WTC11 (cell line): ENCODE measurements at places on chromosomes 12 and 14.

DNA sequence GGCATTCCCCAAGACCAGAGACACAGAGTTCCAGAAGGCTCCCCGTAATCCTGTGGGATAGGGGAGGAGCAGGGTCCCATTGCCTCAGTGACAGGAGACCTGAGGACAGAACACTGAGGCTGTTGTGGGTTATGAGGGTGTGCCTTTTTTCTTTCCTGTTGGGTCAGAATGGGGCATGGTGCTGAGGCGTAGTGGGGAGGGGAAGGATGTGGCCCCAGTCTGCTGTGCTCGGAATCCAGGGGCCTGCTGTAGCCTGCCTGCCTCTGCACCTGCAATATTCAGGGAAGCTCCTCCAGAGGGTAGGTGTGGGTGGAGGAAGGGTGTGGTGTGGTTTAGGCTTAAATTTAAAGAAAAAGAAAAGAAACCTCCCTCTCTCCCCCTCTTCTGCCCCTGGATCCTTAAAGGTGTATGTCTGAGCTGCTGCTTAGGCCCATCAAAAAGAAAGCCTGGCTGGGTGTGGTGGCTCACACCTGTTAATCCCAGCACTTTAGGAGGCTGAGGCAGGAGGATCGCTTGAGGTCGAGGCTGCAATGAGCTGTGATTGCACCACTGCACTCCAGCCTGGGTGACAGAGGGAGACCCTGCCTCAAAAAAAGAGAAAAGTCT, 18.7 kb downstream of the PLEKHG3 start:
- DNase-seq, result no peak

DNA sequence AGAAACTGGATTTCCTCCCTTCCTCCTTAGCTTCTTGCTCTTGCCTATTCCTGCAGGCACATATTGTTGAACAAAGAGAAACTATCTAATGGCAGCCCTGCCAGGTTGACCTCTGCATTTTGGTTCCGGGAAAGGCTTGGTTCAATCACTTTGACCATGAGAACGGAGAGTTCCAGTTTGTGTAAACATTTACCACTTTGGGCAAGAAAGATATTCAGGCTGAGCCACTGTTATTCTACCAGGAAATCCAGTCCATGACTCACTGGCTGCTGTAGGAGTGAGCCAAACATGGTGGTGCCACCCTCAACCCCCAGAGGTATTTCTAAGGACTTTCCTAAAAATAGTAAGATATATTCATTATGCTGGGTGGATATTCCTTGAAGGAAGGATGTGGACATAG, 242.2 kb upstream of the OR4E1 start:
- no peak for DNase-seq

DNA sequence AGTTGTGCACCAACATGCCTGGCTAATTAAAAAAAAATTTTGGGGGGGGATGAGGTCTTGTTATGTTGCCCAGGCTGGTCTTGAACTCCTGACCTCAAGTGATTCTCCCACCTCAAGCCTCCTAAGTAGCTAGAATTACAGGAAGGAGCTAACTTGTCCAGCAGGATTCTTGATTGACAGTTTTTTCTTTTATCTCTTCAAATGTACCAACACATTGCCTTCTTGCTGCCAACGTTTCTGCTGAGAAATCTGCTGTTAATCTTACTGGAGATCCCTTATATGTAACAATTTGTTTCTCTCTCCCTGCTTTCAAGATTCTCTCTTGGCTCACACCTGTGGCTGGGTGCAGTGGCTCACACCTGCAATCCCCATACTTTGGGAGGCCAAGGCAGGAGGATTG, 22.4 kb upstream of the MARK3 start:
- no peak for DNase-seq

DNA sequence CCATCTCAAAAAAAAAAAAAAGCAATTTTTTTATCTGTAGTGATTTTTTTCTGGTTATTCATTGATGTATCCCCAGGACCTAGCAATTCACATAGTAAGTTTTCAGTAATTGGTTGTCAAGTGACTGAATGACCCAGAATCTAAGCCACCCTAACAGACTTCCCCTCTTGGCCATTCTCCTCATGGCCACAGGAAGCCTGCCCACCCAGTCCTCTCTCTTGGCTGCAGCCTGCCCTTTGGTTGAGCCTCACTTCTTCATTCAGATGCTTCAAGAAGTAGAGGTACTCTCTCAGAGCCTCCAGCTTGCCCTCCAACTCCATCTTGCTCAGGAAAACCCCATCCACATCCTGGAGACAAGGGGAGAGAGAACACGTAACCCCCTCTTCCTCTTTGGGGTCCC, 2.8 kb downstream of the KRT78 start:
- no peak for DNase-seq

- no peak for DNase-seq
These were observed 7.9 kb upstream of the GPRC5A start for GRCh38 chr12:12883369-12884001.

- DNase-seq, result no peak
These were observed 29.5 kb upstream of the TMX1 start for GRCh38 chr14:51210594-51210993.

- DNase-seq, result no peak
These were observed 130.6 kb downstream of the RALGAPA1 start for GRCh38 chr14:35678403-35679028.

DNA sequence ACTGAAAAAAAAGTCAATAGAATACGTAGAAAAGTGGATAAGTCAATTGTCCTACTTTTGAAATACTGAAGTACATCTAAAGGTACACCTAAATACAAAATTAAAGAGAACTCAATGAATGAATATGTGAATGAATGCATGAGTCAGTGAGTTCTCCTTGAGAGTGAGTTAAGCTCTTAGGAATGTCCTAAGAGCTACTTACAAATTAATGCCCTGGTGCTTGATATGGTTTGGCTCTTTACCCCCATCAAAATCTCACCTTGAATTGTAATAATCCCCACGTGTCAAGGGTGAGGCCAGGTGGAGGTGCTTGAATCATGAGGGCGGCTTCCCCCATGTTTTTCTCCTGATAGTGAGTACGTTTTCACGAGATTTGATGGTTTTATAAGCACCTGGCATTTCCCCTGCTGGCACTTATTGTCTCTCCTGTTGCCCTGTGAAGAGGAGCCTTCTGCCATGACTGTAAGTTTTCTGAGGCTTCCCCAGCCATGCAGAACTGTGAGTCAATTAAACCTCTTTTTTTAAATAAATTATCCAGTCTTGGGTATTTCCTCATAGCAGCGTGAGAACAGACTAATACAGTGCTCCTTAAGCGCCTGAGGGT, 192.2 kb upstream of the ARHGAP5 start:
- no peak for DNase-seq

DNA sequence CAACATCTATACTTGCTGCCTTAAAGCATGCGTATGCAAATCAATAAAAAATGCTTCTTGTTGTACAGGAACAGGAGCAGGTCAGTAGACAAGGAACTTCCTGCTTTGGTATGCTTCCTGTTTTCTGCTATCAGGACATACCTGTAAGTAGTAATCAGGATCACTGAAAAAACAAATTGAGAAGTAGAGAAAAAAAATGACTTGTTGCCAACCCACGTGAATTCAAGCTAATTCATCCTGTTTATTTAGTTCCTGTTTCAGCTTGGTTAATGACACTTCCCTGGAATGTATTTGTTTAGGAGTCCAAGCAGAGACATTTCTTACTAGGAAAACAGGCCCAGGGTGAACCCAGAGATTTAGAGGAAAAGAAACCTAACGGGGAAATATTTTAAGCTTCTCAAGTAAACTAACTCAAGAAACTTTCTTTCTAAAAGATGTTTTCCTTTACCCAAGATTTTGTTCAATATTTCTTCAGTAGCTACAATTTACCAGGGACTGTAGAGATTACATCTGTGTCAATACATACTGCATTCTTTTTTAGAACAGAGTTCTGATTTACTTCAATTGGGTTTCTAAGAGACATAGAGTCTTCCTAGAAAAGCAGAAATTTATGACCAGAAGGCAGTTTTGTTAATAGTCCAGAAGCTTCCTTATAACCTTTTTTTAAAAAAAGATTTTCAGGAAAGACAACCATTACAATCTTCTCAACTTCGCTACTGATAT, 124.2 kb downstream of the PAWR start:
- DNase-seq, result no peak

GRCh38 chr12:75623631-75624154, 112.3 kb upstream of the KRR1 start:
- peak; percentile 28 for DNase-seq

DNA sequence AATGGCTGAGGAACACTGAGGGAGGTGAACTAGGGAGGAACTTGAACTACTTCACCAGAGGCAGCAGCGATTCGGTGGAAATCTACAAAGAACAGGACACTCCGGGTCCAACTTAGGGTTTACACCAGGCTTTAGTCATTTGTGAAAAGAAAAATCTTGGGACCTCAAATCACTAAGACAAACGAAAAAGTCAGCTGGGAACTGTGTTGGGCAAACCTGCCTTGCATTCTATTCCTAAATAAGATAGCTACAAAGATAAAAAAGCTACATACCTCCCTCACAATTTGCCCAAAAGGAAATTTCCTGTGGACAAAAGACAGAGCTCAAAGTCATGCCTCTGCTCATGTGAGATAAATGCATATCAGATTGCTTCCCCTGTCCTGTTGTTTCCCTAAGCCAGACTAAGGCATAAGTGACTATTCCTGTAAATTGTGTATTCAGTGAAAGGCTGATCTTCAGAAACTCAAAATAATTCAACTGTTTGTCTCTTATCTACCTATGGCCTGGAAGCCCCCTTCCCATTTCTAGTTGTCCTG, 106.6 kb downstream of the APAF1 start:
- no peak for DNase-seq
